ENCODE measurements at places on chromosomes 7 and 10. TPM values are rescaled to one million over a fixed set of nuclear protein-coding genes. Genes with fewer than 3 reads are reported as not detected.

The WNT8B gene
- total RNA-seq, result not detected

The PTPRZ1 gene
- total RNA-seq, result 26.4 TPM

The BMPER gene
- 3.1 TPM for total RNA-seq

The ATRNL1 gene
- total RNA-seq, result 1.0 TPM

The NEUROG3 gene
- total RNA-seq, result not detected

The PDZD7 gene
- 2.4 TPM for total RNA-seq

The NPTX2 gene
- total RNA-seq, result 24.5 TPM

The CPA1 gene
- 2.9 TPM for total RNA-seq

The CRTAC1 gene
- 17.5 TPM for total RNA-seq

The BHLHA15 gene
- total RNA-seq, result not detected

The FKBP6 gene
- total RNA-seq, result not detected

The ARF5 gene
- 130 TPM for total RNA-seq

The YWHAG gene
- total RNA-seq, result 82.0 TPM

The SPDYE16 gene
- not detected for total RNA-seq

The OTUD1 gene
- total RNA-seq, result 15.1 TPM

The RTKN2 gene
- total RNA-seq, result not detected

The CFTR gene
- total RNA-seq, result not detected

The STAMBPL1 gene
- 25.3 TPM for total RNA-seq

The DLX5 gene
- total RNA-seq, result not detected

The LGI1 gene
- total RNA-seq, result 19.7 TPM

The NKX6-2 gene
- total RNA-seq, result 3.6 TPM

The TSPAN33 gene
- total RNA-seq, result 10.5 TPM

The SLC18A2 gene
- 0.20 TPM for total RNA-seq

The SPDYE18 gene
- 8.4 TPM for total RNA-seq

The ANKRD7 gene
- 0.98 TPM for total RNA-seq

The COX19 gene
- total RNA-seq, result 11.1 TPM

The OR6V1 gene
- not detected for total RNA-seq

The HABP2 gene
- total RNA-seq, result not detected

The MOGAT3 gene
- not detected for total RNA-seq

The PPIA gene
- 803 TPM for total RNA-seq

The WDFY4 gene
- 5.0 TPM for total RNA-seq

The DIP2C gene
- total RNA-seq, result 46.5 TPM

The PKD2L1 gene
- total RNA-seq, result 0.42 TPM

The ARL5B gene
- total RNA-seq, result 9.6 TPM

The CDC14C gene
- not detected for total RNA-seq

The CHN2 gene
- total RNA-seq, result 4.2 TPM

The ZNF511 gene
- 29.3 TPM for total RNA-seq

The ADD3 gene
- 639 TPM for total RNA-seq

The IQCE gene
- total RNA-seq, result 29.4 TPM

The ADAMTS14 gene
- 4.2 TPM for total RNA-seq

The C10orf53 gene
- not detected for total RNA-seq

The TOMM7 gene
- 168 TPM for total RNA-seq

The GNGT1 gene
- not detected for total RNA-seq

The ING3 gene
- total RNA-seq, result 9.8 TPM

The NUDT13 gene
- total RNA-seq, result 6.3 TPM

The TMEM26 gene
- total RNA-seq, result not detected

The UROS gene
- total RNA-seq, result 28.8 TPM

The ANXA8 gene
- 3.5 TPM for total RNA-seq

The NEUROD6 gene
- total RNA-seq, result not detected

The OPN4 gene
- not detected for total RNA-seq

Data from tibial nerve (tissue), 4 donors.